ENCODE measurements at places on chromosomes 3 and 15.

GRCh38 chr3:57755368-57755675 lies 787 bp upstream of the SLMAP start:
- no peak for DNase-seq

DNA sequence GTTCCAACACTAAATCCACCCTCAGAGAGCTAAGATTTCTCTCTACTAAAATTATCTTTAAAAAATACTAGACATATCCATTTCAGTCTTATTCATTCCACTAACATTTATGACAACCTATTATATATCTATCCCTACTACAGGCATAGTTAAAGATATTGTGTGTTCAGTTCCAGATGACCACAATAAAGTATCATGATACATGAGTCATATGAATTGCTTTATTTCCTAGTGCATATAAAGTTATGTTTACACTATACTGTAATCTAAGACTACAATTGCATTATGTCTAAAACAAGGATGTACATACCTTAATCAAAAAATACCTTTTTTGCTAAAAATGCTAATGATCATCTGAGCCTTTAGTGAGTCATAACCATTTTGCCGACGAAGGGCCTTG lies 19.4 kb downstream of the SHOX2 start:
- DNase-seq, result no peak

DNA sequence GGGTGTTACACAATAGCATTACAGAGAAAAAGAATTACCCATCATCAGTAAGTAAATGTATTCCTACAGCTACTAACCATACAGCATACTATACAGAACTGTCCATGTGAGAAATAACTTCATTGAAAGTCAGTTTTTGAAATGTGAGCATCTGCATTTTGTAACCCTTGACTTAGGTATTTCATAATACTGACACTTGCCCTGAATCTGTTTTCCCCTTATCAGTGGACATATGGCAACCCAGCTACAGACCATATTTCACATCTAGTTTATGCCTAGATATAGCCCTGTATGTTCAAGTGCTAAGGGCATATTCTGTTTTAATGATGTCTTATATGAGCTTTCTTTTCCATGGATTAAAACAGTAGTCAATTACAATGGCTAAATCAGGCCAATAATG lies 297.6 kb downstream of the TBC1D5 start:
- DNase-seq, result no peak

GRCh38 chr15:32802286-32802936 lies 84.6 kb downstream of the GREM1 start:
- DNase-seq, result no peak

GRCh38 chr15:57440799-57441198 lies 64.5 kb downstream of the CGNL1 start:
- no peak for DNase-seq

GRCh38 chr3:73115806-73116205 lies 54.3 kb downstream of the EBLN2 start:
- DNase-seq, result no peak

GRCh38 chr3:122564155-122564912 lies at the start of the genes DTX3L and PARP9:
DTX3L (plus strand) TSS chr3:122564338; CDS start chr3:122564427, 89 bp downstream.
PARP9 (minus strand) TSS chr3:122564300; CDS start chr3:122559620, 4,680 bp downstream.
- DNase-seq, result peak; percentile 36

GRCh38 chr3:78690766-78691165 lies 1077.0 kb downstream of the ROBO1 start:
- DNase-seq, result no peak

GRCh38 chr3:14849638-14850230 lies 31.0 kb downstream of the FGD5 start:
- no peak for DNase-seq

DNA sequence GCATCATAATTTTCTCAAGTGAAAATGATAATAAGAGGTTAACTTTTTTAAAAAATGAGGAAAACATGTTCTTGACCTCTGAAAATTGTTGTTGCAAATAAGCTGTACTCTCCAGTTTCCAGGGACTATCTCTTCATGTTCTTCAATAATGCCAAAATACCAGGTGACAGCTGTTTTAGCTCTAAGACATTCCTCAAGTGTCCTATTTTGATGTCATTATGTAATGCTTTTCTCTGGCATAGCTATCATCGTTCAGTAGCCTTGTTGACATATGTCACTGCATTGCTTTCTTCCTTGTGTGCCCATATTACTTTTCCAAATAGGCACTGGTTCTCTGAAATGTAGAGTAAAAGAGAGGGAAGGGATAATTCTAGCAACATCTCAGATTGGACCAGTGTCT lies 5.7 kb upstream of the FILIP1L start:
- DNase-seq, result no peak

DNA sequence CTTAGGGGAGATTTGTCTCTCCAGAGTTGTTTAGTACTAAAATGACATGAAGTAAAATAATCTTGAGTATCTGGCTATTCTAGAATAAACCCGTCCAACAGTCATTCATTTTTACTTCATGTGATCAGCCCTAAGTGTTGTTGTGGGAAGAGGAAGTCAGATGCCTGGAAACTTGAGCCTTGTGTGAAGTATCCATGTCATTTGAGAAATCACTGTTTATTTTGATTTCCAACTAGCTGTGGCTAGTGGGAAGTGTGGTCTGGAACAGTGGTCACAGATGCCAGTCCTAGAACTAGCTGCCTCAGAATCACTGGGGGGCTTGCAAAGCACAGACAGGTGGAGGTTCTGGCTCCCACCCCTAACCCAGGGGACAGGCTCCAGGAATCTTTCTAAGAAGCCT lies 77.7 kb upstream of the LIMD1 start:
- no peak for DNase-seq

GRCh38 chr3:105826778-105827634 lies 41.8 kb downstream of the CBLB start:
- DNase-seq, result no peak

GRCh38 chr3:79184251-79184650 lies 583.5 kb downstream of the ROBO1 start:
- no peak for DNase-seq

DNA sequence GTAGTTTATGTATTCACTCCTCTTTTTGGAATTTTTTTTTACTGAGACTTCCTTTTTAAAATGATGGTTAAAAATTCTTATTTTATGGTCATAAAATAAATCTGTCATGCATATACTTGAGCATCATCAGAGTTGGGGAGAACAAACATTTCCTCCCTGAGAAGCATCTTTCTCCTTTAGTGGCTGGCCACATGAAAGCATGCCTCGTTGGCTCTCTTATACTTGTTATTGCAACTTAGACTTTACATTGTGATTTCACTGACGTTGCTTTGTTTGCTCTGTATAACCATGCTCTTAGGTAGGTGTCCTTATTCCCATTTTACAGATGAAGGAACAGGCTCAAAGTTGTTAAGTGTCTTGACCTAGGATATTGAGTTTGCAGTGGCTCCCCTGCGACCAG lies 18.1 kb downstream of the BBX start:
- no peak for DNase-seq

DNA sequence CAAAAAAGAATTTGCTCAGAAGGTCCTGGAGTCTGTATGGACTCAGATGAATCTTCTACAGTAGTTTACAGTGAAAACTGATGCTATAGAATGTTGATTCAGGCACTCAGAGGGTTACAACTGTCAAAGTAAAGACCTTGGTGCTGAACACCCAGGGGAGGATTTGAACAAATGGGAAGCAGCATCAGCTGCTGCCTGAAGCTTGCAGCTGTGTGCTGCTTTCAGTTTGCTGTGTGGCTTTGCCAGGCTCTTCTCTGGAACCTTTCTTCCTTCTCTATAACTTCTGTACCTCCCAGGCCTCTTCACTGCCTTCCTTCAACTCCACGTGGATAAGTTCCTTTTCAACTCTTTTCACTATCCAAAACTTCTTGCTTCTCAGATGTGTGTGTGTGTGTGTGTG lies 214.2 kb downstream of the GRM7 start:
- no peak for DNase-seq

DNA sequence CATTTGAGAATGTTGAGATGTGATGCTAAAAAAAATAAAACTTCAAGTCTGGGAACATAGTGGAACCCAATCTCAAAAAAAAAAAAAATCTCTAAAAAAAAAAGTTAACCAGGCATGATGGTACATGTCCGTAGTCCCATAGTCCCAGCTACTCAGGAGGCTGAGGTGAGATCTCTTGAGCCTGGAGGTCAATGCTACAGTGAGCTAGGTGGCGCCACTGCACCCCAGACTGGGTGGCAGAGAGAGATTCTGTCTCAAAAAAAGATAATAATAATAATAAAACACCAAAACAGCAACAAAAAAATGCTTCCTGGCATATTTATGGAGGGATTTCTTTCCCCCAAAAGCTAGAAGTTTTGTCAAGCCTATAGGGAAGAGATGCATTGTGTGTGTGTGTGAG lies 361.6 kb downstream of the ROBO1 start:
- no peak for DNase-seq

GRCh38 chr15:54585063-54585462 lies 606.8 kb downstream of the UNC13C start:
- no peak for DNase-seq

- DNase-seq, result no peak
Observed at GRCh38 chr15:99962006-99962561, 228.8 kb upstream of the LYSMD4 start.

- DNase-seq, result no peak
Observed at GRCh38 chr15:70083946-70084345, 13.8 kb downstream of the TLE3 start.

GRCh38 chr15:41304149-41304770 lies 28.1 kb downstream of the OIP5 start:
- DNase-seq, result no peak

DNA sequence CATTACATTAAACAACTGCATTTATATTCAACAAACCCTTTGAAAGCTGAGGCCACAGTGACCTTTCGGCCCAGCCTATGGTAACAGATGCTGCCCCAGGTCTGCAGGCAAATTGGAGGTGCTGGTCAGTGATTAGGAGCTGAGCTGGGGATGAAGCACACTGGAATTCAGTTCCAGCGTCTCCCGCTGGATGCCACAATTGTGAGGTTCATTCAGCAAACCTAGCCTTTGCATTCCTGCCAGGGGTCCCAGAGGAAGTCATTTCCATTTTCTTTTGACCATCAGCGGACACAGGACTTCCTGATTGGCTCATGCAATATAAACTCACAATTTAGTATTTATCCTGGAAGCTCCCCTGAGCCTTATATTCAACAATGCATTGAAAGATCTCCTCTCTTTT lies 89.5 kb downstream of the IL20RB start:
- DNase-seq, result no peak
